Calu3 (cell line): ENCODE measurements at places on chromosomes 4 and X. TPM values are rescaled to one million over a fixed set of nuclear protein-coding genes. Genes with fewer than 3 reads are reported as not detected.
A peak's percentile ranks its signal among the peaks of the same experiment; 100 is the strongest.

- no peak for DNase-seq
Measured at GRCh38 chr4:153211986-153212728, 7.9 kb downstream of the TRIM2 start.

GRCh38 chr4:80249144-80249543, 17.3 kb upstream of the FGF5 start:
- no peak for DNase-seq

Gene NXF3
- 0.27 TPM in 1 of 2 replicates, not detected in the other for total RNA-seq

DNA sequence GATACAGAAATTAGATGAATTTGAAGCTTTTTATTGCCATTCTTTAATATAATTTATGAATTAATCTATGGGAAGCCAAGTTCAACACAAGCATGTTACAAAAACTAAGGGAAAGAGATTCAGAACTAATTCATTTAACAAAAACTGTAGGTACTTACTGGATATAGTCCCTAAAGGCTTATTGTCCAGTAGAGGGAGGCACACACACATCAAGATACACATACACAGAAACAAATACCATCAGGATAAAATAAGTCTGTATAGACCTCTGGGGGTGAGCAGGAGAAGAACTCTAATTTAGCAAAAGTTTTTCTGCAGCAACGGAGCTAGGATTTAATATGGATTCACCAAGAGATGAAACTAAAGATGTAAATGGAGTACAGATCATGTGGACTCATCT, 83.0 kb upstream of the IL13RA1 start:
- peak; percentile 15 for DNase-seq
